ENCODE measurements at places on chromosomes 12 and 14.

DNA sequence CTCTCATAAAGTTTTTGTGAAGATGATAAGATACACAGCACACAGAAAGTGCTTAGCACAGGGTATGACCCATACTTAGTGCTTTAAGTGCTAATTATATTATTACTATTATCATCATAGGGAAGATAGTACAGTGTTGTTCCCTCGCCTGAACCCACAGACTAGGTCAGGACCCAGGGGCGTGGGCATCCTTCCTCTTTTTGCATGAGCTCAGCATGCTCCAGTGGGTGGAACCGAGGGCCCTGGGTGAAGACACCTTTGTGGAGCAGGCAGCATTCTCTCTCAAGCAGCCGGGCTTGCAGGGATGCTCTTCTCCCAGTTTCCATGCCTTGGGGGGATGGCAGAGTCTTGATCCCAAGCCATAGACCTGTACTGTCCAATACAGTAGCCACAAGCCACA lies 34.8 kb downstream of the CRACR2A start:
- no peak for DNase-seq

GRCh38 chr12:34605510-34605887 lies 583.2 kb downstream of the ALG10 start:
- DNase-seq = no peak

- no peak for DNase-seq
Observed at GRCh38 chr12:124222368-124223245, 72.3 kb upstream of the RFLNA start.

GRCh38 chr12:5364036-5364770 lies 67.7 kb upstream of the NTF3 start:
- DNase-seq = no peak

DNA sequence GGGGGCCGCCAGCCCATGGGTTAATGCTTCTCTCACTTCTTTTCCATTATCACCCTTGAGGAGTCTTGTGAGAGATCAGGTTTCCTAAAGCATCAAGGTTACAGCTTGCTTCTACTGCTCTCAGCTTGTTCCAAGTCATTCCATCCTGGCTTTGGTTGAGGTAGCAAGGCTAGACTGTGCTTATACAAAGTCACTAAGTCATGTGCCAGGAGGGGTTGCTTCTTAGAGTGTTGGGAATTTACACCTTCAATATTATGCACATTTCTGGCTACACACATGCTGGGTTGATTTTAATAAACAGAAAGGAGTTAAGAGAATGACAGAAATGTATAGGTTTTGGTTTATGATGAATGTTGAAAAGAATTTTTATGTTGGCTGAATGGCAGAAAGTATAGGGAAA lies 21.8 kb downstream of the IFT43 start:
- DNase-seq = no peak

- no peak for DNase-seq
Observed at GRCh38 chr12:115349711-115350110, 665.7 kb upstream of the TBX3 start.

GRCh38 chr12:19423166-19423930 lies 15.9 kb upstream of the AEBP2 start:
- DNase-seq = no peak

- no peak for DNase-seq
Observed at GRCh38 chr12:31353750-31354708, 28.1 kb upstream of the SINHCAF start.

GRCh38 chr12:95499772-95500171 lies 25.8 kb downstream of the METAP2 start:
- DNase-seq = no peak

DNA sequence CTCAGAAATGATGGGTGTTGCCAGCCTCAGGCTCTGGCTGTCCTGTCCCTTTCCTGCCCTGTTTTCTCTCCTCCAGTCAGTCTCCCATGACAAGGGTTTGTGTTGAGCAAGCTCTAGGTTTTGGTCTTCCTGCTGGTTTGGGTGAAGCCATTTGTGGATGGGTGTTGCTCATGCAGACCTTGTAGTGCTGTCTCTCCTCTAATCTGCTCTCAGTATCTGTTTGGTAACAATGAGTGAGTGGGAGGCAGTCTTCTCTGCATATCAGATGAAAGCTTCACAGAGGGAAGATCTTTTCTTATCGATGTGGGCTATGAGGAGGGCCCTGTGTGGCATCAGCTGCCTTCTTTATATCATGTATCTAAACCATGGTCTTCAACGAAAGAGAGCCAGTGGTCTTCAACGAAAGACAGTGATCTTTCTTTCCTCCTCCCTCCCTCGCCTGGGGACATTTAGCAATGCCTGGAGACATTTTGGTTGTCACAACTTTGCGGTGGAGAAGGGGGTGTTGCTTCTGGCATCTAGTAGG lies 3.6 kb downstream of the CMA1 start:
- DNase-seq = no peak

DNA sequence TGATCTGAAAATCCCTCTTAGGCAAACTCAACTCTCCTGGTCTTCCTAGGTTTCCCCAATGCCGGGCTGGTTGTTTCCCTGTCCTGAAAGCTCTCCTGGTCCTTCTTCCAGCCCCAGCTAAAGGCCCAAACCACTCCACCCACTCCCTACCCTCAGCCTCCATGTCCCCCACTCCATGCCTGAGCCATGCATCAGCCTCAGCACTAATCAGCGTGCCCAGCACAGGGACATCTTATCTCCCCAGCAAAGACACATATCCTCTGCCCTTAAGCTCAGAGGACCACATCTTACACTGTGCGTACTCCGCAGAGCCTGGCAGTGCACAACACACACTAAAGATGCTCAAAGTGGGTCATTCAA lies 25.9 kb downstream of the ACTN1 start:
- DNase-seq = no peak

DNA sequence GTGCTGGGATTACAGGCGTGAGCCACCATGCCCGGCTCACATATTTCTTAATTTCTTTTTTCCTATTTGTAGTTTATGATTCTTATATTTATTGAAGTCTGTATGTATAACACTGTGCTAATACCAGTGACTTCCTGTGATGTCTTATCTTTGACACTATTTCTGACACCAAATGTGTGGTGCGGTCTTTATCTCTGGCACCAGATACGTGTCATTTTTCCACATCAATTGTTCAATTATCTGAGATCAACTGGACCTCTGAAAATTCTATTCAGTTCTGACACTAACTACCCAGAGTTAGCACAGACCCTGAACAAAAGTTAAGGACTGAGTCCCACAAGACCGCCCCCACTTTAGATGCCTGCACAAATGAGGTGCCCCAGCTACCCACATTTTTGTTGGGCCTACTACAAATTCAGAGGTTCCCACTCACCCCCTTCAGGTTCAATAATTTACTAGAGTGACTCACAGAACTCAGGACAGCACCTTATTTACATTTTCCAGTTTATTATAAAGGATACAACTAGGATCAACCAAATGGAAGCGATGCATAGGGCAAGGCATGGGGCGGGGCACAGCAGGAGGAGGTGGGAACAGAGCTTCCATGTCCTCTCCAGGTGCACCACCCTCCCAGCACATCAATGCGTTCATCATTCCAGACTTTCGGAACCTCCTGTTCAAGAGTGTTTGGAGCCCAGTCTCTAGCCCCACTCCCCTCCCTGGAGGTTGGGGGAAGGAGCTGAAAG lies 11.6 kb upstream of the SRSF9 start:
- DNase-seq = no peak

GRCh38 chr12:64714551-64714968 lies 44.6 kb downstream of the GNS start:
- no peak for DNase-seq

DNA sequence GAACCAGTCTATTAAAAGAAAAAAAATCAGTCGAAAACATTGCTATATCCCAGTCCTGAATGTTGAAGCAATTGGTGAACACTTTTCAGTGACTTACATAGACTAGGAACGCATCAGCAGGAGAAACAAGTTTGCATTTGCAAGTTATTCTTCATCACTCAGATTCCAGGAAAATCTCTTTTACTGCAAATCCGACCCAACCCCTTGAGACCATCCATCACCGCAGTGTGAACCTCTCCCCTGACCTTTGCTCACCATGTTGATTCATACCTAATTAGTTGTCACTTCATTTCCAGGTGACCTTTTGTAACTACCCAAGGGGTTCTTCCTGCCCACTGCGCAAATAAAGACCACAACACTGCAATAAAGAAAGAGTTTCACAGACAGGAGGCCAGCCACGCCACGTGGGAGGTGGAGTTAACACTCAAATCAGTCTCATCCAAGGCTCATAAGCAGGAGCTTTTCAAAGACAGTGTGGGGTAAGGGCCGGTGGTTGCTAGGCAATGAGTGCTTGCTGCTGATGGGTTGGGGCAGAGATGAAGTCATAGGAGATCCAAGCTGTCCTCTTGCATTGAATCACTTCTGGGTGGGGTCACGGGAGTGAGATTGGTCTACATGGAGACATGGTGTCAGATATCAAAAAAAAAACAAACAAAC lies 241.3 kb upstream of the TMEM132C start:
- no peak for DNase-seq

DNA sequence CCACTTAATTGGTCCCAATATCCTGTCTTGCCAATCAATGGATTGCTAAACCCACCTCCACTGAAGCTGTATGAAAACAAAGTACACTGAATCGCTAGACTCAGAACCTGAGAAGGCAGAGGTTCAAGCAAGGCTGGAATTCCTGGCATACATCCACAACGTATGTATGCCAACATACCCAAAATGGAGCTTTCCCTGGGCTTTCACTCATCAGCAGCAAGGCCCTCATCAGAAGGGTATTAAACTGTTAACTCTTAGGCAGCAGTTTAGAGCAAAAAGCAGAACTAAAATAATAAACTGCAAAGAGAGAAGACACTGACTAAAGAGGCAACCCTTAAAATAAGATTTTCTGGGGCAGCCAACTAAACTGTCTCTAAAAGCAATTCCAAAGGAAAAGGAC lies 13.6 kb downstream of the MED13L start:
- DNase-seq = no peak

GRCh38 chr14:76717508-76718290 lies 43.6 kb upstream of the VASH1 start:
- DNase-seq = no peak

DNA sequence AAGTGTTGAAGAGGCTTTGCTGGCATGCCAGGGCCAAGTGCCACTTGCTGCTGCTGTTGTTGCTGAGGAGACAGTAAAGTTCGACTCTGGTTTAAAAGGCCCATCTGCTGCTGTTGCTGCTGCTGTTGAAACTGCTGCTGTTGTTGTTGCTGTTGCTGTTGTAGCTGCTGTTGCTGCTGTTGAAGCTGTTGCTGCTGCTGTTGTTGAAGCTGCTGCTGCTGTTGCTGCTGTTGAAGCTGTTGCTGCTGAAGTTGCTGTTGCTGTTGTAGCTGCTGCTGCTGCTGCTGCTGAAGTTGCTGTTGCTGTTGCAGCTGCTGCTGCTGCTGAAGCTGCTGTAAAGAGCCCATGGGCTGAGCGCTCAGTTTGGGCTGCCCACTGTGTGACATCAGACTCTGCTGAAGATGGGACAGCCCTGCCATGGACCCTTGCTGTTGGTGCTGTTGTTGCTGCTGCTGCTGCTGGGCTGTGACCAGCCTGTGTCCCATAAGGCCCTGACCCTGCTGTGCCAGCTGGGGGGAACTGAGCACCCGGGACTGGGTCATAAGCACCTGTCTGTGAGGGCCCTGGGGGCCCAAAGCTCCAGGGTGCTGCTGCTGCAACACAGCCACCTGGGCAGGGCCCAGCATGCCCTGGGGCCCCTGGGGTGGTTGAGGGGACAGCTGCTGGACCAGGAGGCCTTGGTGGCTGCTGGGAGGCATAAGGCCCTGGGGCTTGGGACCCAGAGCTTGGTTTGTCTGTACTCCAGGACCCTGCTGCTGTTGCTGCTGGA lies 14.3 kb upstream of the PRKAG1 start:
- DNase-seq = no peak

DNA sequence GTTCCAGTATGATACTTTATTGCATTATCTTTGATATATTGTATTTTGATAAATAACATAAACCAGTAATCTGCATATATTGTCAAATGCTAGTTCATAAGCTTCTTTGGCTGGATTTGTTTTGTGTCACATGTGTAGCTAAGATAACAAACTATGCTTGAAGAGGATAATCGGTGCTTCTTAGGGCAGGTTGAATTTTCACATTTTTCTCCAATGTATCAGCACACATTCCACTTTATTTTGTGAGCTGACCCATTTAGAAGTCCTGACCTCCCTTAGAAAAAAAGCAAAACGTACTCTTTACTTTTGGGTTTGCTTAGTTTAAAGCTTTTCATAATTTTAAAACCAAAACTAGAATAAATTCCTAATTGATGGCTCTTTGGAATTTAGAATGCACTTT lies 277.7 kb upstream of the DDHD1 start:
- DNase-seq = no peak

DNA sequence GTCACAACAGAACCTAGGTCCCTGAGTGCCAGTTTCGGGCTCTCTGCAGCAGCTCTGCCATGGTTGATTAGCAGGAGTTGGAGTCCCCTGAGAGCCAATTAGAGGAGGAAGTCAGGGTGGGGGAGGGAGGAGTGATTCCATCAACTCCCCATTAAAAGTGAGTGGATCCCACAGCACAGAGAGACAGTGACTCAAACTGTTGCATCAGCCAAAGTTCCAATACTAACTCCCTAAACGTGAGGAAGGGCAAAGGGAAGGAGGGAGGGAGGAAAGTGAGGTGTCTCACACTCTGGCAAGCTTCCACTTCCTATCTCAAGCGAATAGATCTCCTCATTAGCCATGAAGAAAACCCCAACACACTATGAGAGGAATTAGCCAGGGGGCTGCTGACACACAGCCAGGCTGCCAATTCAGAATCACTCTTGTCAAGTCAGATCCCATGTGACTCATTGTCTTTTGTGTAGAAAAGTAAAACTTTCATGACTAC lies 23.6 kb downstream of the OR11H4 start:
- DNase-seq = no peak

Data from GM12892 (cell line).